NCI-H526 treated with DMSO at 0.1 percent for 48 hours (cell line): ENCODE measurements at places on chromosomes 1 and 21.

DNA sequence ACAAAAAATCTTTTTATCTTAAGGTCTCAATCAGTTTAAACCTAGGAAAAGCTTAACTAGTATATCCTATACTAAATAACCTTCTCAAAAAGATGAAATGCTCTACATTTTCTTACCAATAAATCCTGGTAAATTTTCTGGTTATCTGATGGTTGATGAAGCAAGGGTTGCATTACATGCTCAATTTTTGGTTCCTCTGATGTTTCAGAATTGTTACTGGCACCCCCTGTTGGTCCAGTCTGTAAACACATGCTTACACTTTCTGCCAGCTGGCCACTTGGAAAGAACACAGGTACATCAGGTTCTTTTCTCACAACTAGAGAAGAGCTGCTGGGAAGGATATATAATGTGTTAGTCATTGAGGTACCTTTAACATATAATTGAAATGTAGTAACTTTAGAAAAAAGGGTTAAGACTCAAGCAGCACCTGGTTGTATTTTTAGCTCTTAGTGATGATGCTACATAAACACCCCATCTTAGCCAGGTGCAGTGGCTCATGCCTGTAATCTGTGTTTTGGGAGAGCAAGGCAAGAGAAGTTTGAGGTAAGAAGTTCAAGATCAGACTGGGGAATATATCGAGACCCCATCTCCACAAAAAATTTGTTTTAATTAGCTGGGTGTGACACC is 30.9 kb upstream of the TAL1 start:
- no peak for DNase-seq

DNA sequence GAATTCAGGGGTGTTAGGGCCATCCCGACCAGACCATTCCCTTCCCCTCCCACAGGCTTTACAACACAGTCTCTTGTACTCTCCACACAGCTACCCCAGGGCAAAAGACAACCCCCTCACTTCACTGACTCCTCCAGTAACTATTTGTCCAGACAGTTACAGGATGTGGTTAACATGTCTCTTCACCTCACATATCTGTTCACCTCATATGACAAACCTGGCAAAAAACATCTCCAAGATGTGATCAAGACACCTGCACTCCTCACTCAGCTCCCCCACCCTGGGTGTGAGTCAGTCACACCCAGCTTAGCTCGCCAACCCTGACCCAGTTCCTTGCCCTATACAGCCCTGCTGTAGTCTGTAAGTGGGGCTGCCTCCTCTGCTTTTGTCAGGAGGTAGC is 490.5 kb upstream of the CHRM3 start:
- no peak for DNase-seq

- no peak for DNase-seq
These were observed 247.8 kb downstream of the NCAM2 start for GRCh38 chr21:21246007-21246406.

DNA sequence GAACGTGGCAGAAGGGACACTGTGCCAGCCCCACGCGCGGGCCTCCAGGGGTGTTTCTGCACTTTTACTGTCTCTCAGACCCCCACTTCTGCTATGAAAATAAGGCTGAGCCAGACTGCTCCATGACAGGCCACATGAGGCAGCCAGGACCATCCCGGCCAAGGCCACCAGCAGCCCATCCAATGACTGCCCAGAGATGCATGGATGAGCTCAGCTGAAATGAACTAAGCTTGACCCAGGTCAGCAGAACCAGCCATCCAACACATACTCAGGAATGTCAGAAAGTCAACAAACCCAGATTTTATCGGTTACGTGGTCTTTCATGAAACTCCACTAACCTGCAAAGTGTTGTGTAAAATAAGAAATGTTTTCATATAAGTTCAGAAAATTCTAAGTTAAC is 51.2 kb downstream of the CCDC185 start:
- no peak for DNase-seq

- DNase-seq = no peak
These were observed 283.1 kb downstream of the GRIK1 start for GRCh38 chr21:29656504-29657239.

- no peak for DNase-seq
These were observed 819.3 kb downstream of the BRINP3 start for GRCh38 chr1:189658381-189658780.

DNA sequence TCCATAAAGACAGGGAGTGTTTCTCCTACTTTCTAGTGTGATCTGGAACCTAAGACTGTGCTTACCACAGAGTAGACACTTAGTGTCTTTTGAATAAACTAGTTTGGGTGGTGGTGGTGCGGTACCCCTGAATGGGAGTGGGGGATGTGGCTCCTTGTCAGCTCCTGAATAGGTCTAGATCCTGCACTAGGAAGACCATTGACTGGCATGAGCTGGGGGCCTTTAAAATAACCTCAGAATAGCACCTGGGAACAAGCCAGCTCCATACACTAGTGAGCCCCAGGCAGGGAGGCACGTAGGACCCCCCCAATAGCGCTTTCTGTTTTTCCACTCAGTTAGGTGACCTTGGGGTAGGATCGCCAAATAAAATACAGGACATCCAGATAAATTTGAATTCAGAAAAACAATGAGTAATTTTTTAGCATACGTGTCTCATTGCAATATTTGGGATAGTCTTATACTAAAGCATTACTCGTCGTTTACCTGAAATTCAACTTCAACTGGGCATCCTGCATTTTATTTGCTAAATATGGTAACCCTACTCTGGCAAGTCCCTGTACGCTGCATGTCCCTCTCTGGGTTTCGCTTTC is 45.6 kb downstream of the AZIN2 start:
- DNase-seq = no peak

- DNase-seq = no peak
These were observed 33.8 kb downstream of the PLEKHA6 start for GRCh38 chr1:204325944-204326343.

GRCh38 chr1:21337928-21338572 is 47.8 kb upstream of the ECE1 start:
- DNase-seq = no peak

DNA sequence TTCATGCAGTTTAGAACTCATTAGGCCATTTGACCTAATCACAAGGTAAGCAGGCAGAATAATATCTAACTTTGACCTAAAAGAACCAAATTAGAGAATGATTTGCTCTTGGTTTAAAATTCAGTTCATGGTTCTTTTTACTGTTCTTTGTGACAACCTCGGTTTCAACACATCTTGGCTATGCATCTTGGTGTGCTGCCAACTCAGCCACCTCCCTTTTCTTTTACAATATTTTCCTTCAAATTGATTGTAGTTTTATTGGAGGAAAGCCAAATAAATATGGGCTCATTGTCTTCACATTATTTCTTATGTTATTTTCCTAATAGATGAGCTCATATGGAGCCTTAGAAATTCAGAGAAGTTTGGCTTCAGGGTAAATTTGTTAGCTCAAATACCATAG is 338.3 kb downstream of the SIPA1L2 start:
- DNase-seq = no peak

GRCh38 chr1:110067893-110068645 is 2.4 kb downstream of the ALX3 start:
- DNase-seq = no peak

DNA sequence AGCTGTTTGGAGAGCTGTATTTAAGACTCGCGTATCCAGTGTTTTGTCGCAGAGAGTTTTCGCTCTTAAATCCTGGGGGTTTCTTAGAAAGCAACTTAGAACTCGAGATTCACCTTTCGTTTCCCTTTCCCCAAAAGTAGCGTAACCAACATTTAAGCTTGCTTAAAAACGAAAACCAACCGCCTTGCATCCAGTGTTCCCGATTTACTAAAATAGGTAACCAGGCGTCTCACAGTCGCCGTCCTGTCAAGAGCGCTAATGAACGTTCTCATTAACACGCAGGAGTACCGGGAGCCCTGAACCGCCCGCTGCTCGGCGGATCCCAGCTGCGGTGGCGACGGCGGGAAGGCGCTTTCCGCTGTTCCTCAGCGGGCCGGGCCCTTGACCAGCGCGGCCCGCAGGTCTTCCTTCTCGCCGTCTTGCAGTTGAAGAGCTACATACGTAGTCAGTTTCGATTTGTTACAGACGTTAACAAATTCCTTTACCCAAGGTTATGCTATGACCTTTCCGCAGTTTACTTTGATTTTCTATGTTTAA is 1.9 kb downstream of the OLIG1 start:
- no peak for DNase-seq

DNA sequence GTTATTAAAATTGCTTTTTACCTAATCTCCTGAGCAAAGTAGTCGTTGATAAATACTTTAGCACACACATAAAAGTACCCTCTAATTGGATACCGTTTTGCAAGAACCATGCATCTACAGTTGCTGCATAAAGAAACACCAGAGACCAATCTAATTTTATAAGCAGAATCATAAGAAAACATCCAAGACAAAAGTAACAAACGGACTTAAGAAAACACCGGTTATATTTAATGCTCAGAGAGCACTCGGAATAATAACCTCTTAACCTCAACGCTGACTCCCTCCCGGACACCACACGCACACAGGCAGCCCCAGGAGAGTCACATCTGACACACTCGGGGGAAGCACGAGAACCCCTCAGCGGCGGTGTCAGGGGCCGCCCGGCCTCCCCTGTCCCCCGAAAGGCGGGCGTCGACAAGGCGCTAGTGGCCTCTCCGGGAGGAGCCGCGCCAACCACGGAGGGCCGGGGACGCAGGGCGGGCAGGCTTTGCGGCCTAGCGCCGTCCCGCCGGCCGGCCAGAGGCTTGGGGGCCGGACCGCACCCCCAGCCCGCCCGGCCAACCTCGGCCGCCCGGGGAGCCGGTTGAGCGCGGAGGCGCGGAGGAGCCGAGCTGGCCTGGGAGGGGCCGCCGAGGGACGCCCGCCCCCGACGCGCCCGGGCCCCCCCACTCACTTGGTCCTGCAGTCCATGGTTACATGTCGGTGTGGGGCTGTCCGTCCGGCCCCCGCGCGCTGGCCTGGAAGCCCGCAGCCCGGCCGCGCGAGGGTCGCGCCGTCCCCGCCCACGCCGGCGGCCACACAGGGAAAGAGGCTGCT is 606 bp downstream of the DENND1B start:
- DNase-seq = no peak

DNA sequence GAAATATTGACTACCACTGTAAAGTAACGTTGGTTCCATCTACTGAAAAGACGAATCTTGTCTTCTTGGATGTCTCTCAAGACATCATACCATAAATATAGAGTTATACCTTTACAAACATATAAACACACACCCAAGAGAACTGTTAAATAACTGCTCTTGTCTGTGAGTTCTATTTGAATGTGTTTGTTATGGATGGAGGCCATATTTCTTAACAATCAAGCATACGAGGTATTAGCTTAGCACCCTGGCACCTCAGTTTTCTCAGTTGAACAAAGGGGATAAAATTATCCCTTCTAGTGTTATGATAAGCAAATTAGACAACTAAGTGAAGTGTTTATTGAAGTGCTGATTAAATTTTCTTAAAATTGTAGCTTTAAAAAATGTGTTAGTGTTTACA is 336.6 kb upstream of the ZRANB2 start:
- DNase-seq = no peak

DNA sequence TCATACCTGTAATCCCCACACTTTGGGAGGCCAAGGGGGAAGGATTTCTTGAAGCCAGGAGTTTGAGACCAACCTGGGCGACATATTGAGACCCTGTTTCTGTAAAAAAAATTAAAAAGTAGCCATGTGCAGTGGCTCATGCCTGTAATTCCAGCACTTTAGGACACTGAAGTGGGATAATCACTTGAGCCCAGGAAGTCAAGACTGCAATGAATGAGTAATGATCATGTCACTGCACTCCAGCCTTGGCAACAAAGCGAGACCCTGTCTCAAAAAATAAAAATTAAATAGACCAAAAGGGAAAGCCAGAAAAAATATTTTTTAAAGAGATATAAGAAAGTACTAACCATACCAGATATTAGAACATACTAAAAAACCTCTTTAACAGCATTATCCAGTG is 44.7 kb upstream of the LYPLAL1 start:
- no peak for DNase-seq

DNA sequence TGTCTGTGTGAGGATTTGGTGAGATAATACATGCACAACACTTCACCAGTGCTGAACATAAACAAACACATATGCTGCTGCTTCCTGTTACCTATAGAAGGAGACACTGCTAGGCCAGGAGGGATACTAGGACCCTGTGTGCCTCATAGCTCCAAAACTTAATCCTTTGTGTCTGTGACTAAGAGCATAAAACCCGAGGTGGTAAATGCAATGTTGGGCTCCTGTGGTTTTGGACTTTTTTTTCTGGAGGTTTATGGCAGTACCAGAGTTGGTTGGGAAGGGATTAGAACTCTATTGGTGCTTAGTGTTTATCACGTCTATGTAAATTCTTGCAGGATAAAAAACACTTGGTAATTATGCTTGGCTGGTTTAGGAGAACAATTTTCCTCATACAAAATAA is 122.9 kb downstream of the NUF2 start:
- no peak for DNase-seq

GRCh38 chr1:227885648-227886502 is 61.9 kb downstream of the WNT9A start:
- no peak for DNase-seq

DNA sequence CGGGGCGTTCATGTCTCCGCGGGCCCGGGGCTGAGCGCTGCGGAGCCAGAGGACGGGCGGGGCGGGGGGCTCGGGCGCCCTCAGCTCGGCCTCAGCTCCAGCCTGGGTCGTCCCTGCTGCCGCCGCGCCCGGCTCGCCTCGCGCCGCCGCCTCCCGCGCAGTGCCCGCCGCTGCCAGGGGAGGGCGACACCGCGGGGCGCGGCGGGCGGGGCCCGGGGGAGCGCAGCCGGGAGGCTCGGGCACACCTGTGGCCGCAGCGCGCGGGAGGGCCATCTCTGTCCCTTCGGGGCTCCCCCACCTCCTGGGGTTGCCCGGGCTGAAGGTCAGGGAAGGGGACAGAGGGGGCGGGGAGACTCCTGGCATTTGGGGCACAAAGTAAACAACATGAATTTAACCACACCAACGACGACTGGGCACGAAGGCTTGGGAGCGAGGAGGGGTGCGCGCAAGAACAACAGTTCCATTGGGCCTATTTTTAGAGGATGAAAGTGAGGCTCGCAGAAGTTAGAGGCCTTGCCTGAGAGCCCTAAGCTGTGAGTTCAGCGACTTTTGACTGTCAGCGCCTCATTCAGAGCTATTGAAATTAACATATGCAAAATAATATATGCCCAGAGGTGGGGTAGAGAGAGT is at the start of gene FAM131C:
Gene FAM131C (minus strand): TSS at position 162 of the 630 bp plus-strand sequence. CDS start 209 bp downstream, outside the sequence.
- DNase-seq = peak; percentile 46

GRCh38 chr1:101188331-101188730 is 48.5 kb upstream of the S1PR1 start:
- DNase-seq = no peak

GRCh38 chr1:88399690-88400089 is 284.4 kb upstream of the PKN2 start:
- no peak for DNase-seq

DNA sequence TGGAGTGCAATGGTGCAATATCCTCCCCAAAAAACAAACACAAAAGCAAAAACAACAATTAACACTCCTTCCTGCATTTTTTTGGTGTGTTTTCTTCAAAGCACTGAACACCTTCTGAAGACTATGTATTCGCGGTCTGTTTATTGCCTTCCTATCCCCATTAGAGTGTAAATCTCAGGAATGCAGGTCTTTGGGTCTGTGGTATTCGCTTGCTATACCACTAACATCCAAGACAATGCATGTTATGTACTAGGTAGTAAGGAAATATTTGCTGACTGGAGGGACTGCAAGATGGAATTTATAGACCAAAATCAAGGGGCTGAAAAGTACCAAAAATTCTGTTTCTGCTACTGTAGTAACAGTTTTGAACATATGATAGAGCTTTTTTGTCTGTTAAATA is 299.4 kb downstream of the RYR2 start:
- no peak for DNase-seq

GRCh38 chr1:2255420-2256369 is 27.6 kb downstream of the SKI start:
- DNase-seq = no peak

- no peak for DNase-seq
These were observed 88.8 kb downstream of the ST3GAL3 start for GRCh38 chr1:43796111-43796581.

GRCh38 chr1:213180833-213181232 is 129.8 kb downstream of the RPS6KC1 start:
- DNase-seq = no peak
